ENCODE measurements at places on chromosomes 2 and 18.

DNA sequence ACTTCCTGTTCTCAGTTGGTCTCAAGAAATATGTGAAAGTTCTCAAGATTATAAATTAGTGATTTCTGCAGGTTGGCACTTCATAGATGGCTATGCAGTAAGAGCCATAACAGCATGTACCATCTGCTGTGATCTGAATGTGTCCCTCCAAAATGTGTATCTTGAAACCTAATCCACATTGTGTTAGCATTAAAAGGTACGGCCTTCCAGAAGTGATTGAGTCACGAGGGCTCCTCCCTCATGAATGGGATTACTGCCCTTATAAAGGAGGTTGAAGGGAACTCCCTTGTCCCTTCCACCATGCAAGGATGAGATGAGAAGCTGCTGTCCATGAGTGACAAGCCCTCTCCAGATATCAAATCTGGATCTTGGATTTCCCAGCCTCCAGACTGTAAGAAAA lies 45.0 kb downstream of the METTL4 start:
- DNase-seq = no peak

GRCh38 chr2:12054956-12055618 lies 308.7 kb downstream of the LPIN1 start:
- DNase-seq = no peak

- no peak for DNase-seq
Observed at GRCh38 chr2:41283079-41283775, 764.6 kb upstream of the PKDCC start.

- DNase-seq = no peak
Observed at GRCh38 chr18:65922103-65922502, 171.3 kb downstream of the CDH7 start.

DNA sequence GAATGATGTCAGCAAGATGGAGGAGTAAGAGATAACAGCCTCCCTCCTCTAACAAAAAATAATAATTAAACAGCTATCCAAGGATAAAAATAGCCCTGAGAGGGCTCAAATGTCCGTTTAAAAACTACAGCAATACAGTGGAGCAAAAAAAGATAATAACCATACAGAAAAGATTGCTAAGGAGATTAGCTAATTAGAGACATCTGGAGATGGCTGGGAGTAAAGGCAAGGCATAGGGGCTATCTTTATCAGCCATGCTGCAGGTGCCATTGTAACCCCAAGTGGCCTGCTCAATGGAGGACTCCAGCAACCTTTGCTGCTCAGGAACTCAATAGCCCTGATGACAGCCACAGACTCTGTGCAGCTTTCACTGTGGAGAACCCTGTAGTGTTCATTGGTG lies 42.7 kb downstream of the MDH1 start:
- no peak for DNase-seq

- no peak for DNase-seq
Observed at GRCh38 chr2:48699348-48699930, 56.1 kb downstream of the LHCGR start.

DNA sequence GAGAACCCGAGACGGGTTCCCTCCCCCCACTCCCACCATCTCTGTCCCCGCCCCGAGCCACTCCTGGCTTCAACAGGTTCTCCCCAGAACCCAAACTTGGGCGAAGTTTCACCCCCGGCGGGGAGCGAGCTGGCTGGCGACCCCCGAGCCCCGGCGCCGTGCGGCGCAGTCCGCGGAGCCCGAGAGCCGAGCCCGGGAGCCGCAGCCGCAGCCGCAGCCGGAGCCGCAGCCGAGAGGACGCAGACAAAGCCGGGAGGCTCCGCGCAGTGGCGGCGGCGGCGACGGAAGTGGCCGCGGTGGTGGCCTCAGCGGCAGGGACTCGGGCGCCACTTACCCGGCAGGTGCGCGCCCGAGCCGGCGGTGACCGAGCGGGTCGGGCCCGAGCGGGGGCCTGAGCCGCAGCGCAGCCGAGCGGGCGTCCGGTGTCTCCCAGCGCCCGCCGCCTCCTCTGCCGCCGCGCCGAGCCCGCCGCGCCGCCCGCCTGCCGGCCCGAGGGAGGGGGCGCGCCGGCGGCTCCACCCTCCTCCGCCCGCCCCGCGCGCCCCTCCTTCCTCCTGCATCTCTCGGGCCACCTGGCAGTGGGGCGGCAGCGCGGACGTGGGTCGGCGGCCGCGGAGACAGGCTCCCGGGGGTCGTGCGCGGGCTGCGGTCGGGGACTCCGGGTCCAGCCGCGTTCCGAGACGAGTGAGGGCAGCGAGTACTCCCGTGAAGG lies at the start of gene ECEL1:
Gene ECEL1, minus strand, starts transcription at position 450 of the 712 bp plus-strand sequence. CDS start 1,181 bp downstream, outside the sequence.
- DNase-seq = peak; percentile 16

DNA sequence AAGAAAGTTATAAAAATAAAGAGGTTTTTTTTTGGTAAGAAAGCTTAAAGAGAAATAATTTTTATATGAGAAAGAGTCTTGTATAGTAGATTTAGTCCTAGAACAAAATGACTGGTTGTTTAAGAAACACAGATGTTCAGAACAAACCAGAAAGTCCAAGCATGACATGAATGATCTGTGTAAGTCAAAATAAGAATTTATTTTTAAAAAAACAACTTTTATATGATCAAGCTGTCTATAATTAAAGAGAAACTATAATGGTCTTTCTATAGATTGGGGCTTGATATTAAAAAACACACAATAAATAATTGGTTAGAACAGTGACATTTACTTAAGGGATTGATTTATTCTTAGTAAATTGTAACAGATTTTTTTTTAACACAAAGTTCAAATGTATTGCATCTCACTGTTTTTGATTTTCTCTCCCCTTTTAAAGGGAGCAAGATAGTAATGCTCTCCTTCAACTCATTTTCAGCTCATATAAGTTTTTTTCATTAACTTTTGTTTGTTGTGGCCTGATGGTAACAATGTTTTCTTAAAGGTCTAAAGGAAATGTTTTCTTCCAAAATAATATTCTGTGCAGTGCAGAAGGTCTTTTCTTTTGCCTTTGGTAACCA lies 1256.8 kb downstream of the LRP1B start:
- no peak for DNase-seq

DNA sequence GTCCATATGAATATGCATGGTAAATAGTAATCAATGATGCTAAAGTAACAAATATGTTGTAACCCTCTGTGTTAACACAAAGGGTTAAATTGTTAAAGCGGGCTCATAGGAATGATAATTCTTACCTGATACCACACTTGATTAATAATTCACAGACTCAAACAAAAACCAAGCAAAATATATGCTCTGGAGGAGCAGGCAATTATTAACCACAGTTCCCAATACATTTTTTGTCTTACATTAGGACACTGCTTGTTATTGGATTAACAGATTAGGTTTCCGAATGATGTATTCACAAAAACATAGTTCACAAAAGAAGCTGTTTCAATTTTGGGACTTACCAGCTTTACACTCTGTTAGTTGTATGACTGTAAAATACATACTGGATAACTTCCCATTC lies 300.9 kb upstream of the LRRTM4 start:
- no peak for DNase-seq

- no peak for DNase-seq
Observed at GRCh38 chr2:79984476-79984875, 320.1 kb downstream of the LRRTM1 start.

DNA sequence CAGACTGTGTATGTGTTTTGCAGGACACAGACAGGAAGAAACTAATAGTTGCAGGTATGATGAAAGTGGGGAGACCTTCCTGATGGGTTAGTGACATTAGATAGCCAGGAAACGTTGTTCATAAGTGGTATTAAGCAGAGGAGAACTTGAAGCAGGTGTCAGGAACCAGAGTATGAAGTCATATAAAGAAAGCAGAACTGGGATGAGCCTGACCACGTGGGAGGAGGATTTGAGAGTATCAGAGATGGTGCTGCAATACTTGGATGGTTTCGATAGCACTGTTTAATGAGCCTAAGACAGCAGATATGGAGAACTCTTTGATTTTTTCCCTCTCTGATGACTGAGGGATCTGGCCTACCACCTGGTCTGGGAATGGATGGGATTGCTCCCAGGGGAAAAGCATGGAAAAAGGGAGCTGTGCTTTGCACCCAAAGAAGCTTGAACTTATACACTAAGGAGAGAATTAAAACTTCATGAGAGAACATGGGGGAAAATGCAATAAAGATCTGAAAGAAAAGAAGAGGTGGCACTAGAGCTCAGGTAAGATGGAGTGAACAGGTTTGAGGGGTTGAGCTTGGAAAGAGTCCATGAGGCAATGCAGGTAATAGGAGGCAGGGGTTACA lies 226.0 kb upstream of the LRRTM1 start:
- DNase-seq = no peak

DNA sequence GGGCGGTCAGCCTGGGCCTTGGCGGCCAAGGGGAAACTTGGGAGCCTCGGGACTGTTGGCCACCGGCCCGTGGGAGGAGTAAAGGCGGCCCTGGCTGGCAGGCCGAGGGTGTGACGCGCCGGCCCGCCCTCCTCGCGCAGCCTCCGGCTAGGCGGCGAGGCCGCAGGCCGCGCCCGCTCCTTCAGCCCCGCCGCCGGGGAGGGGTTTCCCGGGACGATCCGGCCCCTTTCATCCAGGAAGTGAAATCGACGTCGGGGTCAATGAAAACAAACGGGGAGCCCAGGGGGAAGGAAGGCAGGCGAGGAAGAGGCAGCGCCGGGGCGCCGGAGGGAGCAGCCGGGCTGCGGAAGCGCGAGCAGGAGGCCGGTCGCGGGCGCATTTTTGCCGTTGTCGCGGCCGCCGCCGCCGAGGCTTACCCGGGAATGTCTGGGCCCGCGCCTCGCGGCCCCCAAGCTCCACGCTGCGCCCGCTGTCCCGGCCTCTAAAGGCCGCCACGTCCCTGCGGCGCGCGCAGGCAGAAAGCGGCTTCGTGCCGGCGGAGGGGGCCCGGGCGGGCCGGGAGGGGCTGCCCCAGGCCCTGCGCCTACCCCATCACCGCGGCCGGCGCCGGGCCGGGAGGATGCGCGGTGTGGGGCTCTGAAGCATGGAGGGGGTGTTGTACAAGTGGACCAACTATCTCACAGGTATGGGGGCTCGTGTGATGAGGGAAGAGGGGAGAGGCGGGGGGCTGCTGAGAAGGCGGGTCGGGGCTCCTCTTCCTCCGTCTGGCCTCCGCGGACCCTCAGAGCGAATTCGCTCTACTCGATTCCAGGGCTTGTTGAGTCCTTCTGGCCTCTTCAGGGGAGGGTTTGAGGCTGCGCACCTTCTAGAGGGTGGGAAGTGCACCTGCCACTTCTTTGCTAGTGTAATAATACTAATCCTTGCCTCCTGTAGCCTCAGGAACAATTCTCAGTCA lies at the start of gene PLEKHA3:
Gene PLEKHA3, plus strand, starts transcription at position 231 of the 955 bp plus-strand sequence. Its CDS starts 413 bp downstream, at position 644.
- DNase-seq = peak; percentile 80

DNA sequence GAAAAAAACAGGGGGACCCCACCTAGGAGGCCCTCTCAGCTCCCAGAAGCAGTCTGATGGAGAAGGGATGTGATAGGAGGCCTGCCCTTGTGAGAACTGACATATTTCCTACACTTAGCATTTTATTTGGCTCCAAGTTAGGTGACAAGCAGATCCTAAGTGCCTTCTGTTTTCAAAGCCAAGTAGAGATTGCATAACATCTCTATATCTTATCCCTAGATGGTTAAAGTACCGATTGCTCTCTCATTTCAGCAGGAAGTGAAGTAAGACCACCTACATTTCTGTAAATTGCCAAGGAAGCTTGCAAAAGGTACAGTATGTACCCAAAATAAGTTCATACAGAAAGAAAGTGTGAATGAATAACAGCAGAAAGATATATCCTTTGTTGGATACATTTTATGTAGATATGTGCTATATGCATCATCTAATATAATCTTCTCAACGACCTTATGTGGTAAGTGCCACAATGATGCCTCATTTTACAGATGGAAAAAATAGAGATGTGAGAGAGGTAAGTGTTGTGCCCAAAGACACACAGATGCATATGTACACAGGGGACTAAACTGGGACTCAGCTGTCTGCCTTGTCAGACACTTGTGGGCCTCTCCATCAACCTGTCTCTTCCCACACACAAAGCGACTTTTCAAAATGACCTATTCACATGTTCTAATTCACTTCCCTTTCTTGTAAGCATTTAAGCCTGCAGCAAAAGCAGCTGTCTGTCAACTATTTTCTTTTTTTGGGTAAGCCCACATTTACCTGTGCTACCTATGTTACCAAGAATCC lies 38.9 kb downstream of the DHRS9 start:
- DNase-seq = no peak

GRCh38 chr2:223055140-223055539 lies 3.1 kb downstream of the KCNE4 start:
- DNase-seq = no peak

- peak; percentile 86 for DNase-seq
Observed at GRCh38 chr2:102449370-102449974, 23.6 kb upstream of the SLC9A4 start.

DNA sequence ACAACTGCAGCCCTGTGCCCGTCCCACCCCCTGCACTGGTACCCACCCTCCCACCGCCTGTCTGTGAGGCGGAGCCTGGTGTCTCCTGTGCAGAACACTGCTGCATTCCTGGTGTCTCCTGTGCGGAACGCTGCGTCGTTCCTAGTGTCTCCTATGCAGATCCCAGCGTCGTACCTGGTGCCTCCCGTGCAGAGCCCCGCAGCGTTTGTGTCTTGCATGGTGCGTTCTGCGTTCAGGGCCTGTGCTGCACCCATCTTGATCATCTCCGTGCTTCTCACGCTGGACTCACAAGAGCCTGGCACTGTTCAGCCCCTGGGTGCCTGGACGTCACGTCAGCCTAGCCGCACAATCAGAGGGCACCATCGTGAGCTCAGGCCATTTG lies 248.6 kb upstream of the SALL3 start:
- DNase-seq = no peak

DNA sequence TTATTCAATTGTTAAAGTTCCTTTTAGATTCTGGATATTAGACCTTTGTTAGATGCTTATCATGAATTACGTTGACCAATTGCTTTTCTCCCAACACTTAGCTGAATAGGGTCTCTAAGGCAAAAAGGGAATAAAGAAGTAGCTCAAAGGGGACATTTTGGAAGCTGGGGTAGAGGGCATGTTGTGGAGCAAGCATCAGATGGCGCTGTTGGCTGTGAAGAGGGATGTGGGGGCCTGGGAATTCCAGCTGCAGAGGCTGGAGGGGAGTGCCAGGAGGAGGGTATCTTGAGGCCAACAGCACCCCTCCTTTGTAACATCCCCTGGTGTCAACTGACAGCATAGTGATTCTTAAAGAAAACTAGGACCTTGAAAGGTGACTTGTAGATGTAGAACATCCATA lies 198.2 kb downstream of the ADCYAP1 start:
- no peak for DNase-seq

DNA sequence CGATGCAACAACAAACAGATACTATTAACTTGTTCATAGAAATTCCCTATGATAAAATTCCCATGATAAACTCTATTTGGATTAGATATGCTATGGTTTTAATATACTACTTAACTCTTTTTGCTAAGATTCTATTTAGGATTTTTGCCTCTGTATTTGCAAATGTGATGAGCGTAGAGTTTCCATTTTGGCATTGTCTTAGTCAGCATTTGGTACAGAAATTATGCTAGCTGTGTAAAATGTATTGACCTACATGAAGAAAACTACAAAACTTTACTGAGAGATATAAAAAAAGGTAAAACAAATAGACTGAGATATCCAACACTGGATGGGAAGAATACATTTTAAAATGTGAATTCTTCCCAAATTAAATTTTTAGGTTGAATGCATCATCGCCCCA lies 29.8 kb upstream of the ARL4C start:
- DNase-seq = no peak

- DNase-seq = no peak
Observed at GRCh38 chr2:163395602-163396001, 340.2 kb downstream of the FIGN start.

Measured in activated naive CD4-positive, alpha-beta T cell treated with anti-CD3 and anti-CD28 coated beads for 36 hours (primary cell).